ENCODE measurements at places on chromosomes 11 and 22.
A peak's percentile ranks its signal among the peaks of the same experiment; 100 is the strongest.

- no peak for DNase-seq
These were observed 16.2 kb downstream of the API5 start for GRCh38 chr11:43327987-43328386.

DNA sequence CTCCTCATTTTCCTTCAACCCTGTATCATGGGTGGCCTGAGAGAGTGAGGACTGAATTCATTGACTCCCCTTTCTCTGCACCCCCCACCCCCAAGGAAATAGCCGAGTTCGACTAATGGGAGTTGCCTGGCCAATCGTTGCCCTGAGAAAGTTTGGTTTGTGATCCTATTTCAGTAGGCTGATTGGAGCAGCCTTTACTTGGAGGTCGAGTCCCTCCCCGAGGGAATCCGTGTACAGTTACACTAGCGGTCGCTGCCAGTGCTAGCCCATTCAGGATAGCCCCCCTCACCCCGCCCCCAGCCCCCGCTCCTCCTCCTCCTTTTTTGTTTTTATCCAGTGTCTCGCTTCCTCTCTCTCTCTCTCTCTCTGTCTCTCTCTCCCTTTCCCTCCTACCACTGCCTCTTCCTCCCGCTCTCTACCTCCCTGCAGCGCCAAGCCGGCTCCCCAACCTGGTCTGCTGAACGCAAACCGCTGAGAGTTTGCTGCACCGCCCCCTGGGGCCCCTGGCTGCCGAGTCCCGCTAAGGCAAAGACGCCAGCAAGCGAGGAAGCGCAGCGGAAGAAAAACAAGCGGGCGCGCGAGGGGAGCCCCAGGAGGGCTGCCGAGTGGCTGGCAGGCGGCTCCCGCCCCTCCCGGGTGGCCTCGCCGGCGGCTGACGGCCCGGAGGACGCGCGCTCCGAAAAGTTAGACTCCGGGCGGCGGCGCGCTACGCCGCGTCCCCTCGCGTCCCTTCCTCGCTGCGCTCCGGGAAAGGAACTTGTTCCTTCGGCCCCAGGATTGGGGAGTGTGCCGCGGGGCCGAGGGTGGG lies at the start of gene GRAMD1B:
Gene GRAMD1B, plus strand, starts transcription at position 357 of the 808 bp plus-strand sequence. CDS start 524 bp downstream, outside the sequence.
- peak; percentile 73 for DNase-seq

GRCh38 chr11:43145653-43146052 lies 166.1 kb upstream of the API5 start:
- no peak for DNase-seq

DNA sequence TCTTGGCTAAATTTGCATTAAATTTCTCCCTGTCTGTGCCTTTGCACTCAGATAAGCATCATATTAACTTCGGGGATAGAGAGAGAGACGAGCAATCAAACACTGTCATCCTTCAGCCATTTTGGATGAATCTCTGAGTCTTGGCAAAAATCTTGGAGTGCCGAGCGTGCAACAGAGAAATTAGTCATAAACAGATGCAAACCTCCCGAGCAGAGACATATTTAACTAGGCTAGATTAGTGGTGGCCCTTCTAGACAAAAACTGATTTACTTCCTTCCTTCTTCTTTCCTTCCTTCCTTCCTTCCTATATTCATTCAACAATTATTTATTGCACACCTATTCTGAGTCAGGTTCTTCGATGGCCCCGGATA lies 114.4 kb upstream of the BLID start:
- DNase-seq = no peak

DNA sequence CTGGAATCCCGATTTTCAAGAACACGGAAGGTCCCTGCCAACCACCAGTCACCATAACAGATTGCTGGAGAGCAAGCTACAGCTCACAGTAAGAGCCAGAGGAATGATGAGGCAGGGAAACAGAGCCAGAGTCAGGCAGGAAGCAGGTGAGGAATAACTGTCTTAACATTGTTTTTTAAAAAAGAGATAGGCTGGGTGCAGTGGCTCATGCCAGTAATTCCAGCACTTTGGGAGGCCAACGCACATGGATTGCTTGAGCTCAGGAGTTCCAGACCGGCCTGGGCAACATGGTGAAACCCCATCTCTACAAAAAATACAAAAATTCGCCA lies 13.5 kb upstream of the CASTOR1 start:
- no peak for DNase-seq

GRCh38 chr22:26484360-26484706 lies 656 bp downstream of the SRRD start:
- DNase-seq = peak; percentile 36

GRCh38 chr11:92929246-92929645 lies 40.2 kb upstream of the MTNR1B start:
- DNase-seq = no peak

- no peak for DNase-seq
These were observed 15.7 kb downstream of the PRPF19 start for GRCh38 chr11:60890696-60891095.

DNA sequence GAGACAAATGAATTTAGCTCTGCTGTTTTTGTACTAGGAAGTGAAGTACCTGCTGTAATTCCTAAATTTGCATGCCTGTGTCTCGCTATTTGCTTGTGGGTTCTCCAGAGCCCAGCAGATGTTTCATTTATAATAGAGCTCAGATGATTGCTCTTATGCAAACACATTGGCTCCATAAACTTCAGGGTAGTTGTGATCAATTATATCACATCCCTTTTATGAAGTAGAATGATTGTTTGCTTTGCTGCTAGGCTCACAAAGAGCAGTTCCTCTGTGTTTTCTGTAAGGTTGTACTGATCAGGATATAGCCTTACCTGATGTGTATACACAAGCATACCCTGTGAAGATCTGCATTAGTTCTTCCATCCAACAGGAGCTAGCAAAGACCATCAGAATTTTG lies 64.1 kb downstream of the C11orf87 start:
- DNase-seq = no peak

GRCh38 chr11:125102510-125102909 lies 8.9 kb downstream of the TMEM218 start:
- DNase-seq = peak; percentile 86

- peak; percentile 76 for DNase-seq
These were observed 799 bp downstream of the CCDC88B start for GRCh38 chr11:64340671-64341335.

- DNase-seq = peak; percentile 26
These were observed 921 bp downstream of the TESMIN start for GRCh38 chr11:68750195-68751003.

GRCh38 chr11:69416762-69417698 lies 64.4 kb upstream of the LINC01488 start:
- no peak for DNase-seq

- DNase-seq = no peak
These were observed 4.0 kb downstream of the VWCE start for GRCh38 chr11:61290905-61291690.

DNA sequence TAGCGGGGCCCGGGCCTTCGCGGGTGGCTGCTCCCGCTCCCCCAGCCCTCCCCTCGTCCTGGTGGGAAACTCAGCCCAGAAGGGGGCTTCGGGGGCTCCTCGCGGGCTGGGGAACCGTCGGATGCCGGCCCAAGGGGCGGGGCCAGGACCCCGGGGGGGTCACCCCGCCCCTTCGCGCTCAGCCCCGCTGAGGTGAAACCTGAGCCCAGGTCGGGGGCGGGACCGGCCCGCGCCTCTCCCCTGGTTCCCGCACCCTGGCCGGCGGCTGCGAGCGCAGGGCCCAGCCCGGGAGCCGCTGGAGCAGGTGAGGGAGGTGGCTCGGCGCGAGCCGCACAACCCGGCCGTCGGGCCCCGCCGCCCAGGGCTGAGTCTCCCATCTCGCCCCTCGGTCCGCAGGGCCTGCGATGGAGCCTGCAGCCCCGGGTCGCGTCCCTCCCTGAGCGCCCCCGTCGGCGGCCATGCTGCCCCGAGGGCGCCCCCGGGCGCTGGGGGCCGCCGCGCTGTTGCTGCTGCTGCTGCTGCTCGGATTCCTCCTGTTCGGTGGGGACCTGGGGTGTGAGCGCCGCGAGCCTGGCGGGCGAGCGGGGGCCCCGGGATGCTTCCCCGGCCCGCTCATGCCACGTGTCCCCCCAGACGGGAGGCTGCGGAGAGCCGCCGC lies at the start of gene LARGE2:
Gene LARGE2, plus strand, starts transcription at position 232 of the 658 bp plus-strand sequence. Its CDS starts 227 bp downstream, at position 459.
- no peak for DNase-seq

- peak; percentile 53 for DNase-seq
These were observed 842 bp downstream of the HEPACAM start for GRCh38 chr11:124934862-124935547.

DNA sequence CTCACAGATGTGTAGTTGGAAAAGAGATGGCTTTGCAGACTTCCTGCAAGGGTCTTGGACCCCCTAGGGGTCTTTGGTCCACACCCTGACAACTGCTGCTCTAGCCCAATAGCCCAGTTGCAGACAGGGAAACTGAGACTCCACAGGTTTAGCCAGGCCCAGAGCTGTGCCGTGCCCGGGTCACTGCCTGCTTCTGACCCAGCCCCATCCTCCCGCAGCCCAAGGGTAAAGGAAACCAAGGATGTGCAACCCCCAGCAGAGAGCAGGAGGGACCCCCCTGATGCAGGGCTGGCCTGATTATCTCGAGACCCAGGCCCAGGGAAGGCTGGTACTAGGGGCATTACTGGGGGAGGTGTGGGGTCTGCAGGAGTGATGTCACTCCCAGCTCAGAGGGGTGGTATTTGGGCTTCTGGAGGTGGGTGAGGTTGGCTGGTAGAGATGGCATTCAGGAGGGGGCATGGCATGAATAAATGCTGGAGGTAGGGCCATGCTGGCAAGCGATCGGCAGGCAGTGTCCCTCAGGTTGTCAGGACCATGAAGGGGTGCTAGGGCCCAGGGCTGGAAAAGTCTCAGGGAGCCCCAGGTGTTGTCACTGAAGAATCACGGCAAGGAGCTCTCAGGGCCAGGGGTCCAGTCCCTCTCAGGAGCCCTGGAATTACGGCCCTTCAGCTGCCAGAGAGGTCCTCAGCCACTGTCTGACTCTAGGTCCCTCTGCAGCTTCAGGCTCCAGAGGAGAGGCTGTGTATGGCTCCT lies 21.1 kb downstream of the MYO7A start:
- DNase-seq = no peak

GRCh38 chr11:75498556-75499255 lies 27.0 kb downstream of the GDPD5 start:
- DNase-seq = no peak

- DNase-seq = no peak
These were observed 106.8 kb downstream of the DCDC1 start for GRCh38 chr11:31262761-31263160.

- DNase-seq = no peak
These were observed 105.3 kb downstream of the NECTIN1 start for GRCh38 chr11:119623682-119624081.

DNA sequence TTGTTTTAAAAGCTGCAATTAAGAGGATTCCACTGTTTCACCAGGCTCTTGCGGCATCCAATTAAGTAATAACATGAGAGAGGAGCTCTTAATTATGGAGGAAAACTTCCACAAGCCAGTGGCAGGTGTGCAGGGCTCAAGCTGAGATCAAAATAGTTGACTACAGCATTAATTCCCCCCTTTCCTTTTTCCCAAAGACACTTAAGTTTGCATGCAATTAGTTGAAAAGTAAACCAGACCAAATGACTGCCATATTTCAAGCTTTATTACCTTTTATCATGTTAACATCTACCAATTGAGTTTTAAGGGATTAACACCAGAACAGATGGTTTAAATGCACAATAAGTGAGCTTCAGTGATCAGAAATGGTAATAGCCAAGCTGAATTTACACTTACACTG lies 32.1 kb downstream of the FAM168A start:
- DNase-seq = no peak

DNA sequence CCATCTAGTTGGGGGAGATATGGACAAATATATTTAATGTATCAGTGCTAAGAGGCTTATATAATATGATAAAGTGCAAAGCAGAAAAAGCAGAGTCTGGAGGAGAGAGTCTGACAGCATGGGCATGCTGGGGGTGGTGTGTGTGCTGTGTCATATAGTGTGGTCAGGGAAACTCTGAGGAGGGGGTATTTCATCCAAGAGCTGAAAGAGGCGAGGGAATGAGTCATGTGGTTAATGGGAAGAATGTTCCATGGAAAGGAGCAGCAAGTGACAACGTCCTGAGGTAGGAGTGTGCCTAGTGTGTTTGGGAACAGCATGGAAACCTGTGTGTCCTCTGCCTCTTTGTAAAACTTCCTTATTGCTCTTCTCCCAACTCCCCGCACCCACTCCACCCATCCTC lies 38.0 kb downstream of the EIF3F start:
- DNase-seq = no peak

DNA sequence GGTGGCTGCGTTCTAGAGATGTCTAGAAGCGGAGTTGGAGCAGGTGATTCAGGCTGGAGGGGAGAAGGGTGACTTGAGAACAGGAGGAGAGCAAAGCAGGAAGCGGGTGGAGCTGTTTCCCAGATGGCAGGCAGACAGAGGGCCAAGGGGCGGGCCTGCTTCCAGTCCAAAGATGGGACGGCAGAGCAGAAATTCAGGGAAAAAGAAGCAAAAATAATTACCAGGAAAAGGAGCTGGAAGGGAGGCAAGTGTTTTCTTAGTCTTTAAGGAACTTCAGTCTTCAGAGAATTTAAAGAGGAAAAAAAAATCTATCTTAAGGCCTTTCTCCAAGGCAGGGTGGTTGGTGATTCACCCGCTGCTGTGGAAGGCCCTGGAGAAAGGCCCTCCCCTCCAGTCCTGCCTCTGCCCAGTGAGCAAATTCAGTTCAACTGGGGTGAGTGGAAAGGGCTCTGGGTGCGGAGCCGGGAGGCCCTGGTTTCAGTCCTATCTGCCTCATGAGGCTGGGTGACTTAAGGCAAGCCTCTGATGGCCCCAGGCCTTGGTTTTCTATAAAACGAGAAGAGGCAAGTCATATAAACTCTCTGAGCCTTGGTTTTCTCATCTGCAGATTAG lies 4.5 kb upstream of the CREB3L1 start:
- DNase-seq = no peak

DNA sequence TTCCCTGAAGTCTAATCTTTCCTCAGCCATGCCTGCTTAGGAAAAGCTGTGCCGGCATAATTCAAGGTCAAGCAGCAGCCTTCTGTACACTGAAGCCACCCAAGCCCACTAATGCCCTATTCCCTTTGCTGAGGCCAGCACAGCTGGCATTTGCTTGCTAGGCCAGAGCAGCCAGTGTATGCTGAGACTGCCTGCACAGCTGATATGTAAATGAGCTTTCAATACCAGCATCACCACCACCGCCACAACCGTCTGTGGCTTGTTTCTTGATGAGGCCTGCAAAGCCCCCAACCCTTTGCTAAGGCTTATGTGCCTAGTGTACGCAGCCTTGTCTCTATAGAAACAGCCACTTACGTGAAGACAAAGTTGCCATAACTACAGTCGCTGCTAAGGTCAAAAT lies 56.3 kb upstream of the TNRC6B start:
- no peak for DNase-seq

GRCh38 chr22:44920183-44920582 lies 89.6 kb downstream of the PHF21B start:
- no peak for DNase-seq

GRCh38 chr22:50274311-50274710 lies 4.1 kb upstream of the MAPK11 start:
- peak; percentile 71 for DNase-seq

Data from suppressor macrophage (primary cell).